ENCODE measurements at places on chromosomes 3 and 15.

GRCh38 chr3:59440285-59441028 lies 390.6 kb upstream of the CFAP20DC start:
- no peak for DNase-seq

- no peak for DNase-seq
Measured at GRCh38 chr15:80984856-80985255, 4.8 kb downstream of the MESD start.

DNA sequence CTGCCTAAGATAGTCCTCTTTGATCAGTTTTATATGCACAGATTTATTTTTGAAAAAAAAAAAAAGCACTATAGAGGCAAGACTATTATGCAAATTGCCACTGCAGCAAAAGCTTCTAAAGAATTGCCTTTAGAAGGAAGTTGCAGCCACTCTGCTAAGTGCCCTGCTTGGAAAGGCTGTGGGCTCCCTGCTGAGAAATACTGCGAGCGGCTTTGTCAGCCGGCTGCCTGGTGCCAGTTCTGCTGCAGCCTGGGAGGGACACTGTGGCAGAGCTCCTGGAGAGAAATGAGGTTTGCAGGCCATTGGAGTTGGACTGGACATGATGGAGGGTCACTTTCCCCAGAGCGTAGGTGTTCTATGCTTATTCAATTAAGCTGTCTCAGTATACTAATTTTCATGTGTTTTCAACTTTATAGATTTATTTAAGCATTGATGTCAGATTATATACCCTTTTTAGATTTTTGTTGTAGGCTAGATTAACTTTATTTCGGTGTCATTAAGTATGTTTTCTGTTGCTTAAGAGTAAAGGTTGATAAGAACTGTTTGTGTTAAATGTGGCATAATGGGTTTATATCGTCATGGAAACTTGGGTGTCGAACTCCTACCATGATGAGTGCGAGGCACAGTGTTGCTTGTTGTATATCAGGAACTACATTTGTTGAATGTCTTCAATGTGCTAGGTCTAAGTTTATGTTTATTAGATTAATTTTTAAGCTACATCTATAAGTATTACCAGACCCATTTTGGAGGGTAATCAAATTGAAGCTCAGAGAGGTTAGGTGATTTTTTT lies 6.6 kb downstream of the MAP2K5 start:
- no peak for DNase-seq

DNA sequence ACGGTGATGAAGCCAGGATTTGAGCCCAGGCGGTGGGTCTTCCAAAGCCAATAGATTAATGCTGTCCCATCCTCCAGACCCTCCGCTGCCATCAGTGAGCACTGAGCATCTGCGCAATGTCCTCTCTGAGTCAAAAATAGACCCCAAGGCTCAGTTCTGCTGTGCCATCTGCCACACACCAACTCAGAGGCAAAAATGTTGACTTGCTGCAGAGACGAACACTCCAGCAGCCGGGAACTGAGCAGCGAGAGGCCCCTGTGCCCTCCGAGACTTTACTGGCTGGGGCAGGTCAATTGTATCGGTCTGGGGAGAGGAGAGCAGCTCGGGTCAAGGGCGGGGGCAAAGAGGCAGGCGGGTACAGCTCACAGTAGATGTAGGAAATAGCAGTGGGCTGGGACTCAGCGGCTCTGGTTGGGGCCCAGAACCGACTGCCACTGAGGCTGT lies 41.5 kb upstream of the ATP2B2 start:
- no peak for DNase-seq

GRCh38 chr3:107913701-107914100 lies 177.1 kb downstream of the CD47 start:
- no peak for DNase-seq

- DNase-seq, result no peak
Measured at GRCh38 chr3:68103811-68104210, 449.4 kb upstream of the SUCLG2 start.

DNA sequence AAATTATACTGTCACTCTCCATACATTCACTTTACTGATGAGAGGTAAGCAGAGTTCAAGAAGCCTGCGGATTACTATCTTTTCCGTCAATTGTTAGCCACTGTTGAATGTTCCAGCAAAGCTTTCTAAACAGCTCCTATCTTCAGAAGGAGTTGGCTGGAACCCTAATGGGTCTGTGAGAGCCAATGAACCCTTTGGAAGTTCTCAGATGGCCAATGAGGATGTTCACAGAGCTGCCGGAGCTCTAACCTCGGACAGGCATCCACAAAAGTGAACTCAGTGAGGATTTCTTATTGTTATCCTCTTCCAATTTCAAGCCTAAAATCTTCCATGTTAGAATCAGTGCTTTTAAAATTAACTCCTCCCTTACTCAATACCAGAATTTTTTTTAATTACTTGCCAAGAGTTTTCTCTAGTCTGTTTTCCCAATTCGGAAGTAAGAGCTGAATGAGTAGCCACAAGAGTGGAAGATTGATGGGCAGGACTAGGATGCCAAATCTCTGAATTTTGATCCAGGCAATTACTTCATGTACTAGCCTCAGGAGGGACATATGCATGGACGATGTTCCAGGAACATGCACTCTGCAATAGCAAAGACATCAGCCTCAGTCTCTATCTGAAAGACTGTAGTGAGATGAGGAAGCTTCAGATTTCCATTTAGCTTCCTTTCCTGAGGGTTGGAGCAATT lies 78.1 kb downstream of the AGBL1 start:
- no peak for DNase-seq

DNA sequence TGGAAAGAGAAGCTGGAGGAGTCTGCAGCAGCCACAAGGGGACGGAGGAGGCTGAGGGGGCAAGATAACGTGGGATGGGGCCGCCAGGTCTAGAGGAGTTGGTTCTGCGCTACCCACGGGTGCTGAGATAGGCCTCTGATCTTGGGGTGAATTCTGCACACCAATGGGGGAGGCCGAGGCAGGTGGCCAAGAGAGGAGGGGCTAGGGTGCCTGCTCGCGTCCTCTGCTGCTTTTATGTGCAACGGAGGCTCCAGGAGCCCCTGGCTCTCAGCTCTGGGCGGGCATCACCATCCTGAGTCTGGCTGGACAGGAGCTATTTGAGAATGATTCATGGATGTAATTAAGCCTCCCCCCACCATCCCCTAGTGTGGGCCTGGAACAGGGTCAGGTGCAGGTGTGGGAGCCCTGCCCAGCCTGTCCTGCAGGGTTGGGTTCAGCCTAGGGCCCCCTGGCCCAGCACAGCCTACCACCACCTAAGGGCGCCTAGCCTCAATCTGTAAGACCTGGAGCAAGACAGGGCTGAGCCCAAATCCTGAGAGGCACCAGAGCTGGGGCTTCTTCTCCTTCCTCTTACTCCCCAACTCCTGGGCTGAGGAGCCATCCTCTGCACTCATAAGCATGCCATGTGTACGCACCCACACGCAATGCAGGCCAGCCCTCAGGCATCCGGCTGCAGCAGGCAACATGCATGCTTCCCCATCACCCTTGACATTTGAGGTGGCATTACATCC lies 32.3 kb upstream of the SEMA3F start:
- DNase-seq, result peak; percentile 25

DNA sequence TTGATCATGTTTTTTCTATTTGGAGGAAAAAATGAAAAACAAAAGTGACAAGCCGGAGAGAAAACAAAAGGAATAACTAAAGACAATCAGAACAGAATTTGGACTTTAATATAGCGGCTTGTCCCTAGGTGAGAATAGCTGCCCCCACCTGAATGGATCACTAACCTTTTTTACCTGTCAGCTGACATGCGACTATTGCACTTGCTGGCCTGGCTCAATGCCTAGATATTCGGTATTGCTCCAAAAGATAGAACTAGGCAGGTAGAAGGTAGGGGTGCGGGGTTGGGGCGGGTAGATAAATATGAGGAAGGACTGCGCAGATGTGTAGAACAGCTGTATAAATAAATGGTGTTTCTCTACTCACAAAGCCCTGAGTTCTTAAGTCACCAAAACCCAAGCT lies 650 bp upstream of the MORC1 start:
- no peak for DNase-seq

GRCh38 chr3:38004415-38005075 lies 14.0 kb downstream of the VILL start:
- DNase-seq, result peak; percentile 51

GRCh38 chr15:53110999-53111398 lies 320.9 kb upstream of the ONECUT1 start:
- DNase-seq, result no peak

DNA sequence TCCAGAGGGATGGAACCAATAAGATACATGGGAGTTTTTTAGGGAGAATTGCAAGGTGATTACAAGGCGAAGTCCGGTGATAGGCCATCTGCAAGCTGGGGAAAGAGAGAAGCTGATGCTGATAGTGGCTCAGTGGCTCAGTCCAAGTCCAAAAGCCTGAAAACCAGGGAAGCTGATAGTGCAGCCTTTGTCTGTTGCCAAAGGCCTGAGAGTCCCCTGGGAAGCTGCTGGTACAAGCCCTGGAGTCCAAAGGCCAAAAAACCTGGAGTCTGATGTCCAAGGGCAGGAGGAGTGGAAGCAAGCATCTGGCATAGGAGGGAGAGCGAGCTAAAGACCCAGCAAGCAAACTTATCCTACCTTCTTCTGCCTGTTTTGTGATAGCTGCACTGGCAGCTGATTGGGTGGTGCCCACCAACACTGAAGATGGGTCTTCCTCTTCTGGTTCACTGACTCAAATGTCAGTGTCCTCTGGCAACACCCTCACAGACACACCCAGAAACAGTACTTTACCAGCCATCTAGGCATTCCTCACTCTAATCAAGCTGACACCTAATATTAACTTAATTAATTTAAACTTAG lies 16.7 kb downstream of the TFG start:
- no peak for DNase-seq

- no peak for DNase-seq
Measured at GRCh38 chr3:140424726-140425125, 253.1 kb upstream of the TRIM42 start.

DNA sequence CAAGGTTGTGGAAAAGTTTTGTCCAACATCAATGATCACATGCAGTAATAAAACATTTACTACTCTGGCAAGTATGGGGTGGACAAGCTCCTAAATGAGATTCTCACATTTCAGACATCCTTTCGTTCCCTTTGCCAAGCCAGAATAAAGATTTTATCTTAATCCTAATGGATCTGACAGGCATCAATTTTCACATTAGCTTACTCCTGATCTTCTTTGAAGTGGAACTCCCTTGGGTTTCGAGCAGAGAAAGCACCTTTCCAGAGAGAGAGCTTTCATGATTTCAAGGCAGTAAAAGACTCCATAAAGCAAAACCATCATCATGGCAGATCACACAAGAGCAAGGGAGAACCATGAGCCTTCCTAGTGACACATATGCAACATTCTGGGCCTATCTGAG lies 27.3 kb upstream of the EID1 start:
- DNase-seq, result no peak

- no peak for DNase-seq
Measured at GRCh38 chr3:124774327-124774718, 44.1 kb downstream of the UMPS start.

DNA sequence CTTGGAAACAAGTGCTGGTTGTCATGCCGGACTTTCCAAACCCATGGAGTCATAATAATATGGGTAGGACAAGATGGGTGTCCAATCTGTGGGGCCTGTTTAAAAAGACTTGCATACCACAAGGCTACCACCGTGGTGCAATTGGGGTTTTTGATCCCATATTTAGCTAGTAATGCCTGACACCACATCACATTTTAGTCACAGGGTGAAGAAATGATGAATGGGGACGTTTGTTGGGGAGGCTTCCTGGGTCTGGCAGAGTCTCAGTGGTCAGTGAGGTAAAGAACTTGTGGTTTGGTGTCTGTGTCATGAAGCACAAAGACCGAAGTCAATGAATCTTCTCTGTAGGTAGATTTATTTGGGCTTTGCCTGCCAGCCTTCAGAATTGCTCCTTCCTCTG lies 31.0 kb downstream of the P3H2 start:
- peak; percentile 38 for DNase-seq

- DNase-seq, result no peak
Measured at GRCh38 chr15:52414936-52415335, 113.7 kb downstream of the MYO5A start.

DNA sequence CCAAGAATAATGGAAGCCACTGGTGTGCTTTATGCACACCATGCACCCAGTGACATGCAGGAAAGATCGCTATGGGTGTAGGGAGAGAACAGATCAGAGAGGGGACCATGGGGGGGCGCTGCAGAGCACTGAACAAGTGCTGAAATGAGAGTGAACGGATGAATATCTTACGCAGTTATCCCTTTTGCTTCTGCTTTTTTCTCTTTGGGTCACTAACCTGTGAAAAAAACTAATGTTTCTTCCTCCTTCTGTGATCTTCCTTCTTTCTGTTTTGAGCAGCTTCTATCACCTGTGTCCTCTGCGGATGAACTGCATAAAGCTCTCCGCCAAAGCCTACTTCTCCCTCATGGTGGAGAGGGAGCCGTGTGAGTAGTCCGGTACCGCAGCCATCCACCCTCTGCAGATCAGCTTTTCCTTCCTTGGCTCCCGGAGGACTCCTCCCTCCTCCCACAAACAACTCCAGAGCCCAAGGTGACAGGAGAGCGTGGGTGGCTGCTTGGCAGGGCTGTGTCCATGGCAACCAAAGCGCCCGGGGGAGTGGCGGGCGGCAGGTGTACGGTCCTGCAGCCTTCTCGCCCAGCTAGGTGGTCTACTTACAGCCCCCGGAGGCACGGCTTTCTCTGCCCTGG lies 106.2 kb downstream of the DGKG start:
- peak; percentile 63 for DNase-seq

DNA sequence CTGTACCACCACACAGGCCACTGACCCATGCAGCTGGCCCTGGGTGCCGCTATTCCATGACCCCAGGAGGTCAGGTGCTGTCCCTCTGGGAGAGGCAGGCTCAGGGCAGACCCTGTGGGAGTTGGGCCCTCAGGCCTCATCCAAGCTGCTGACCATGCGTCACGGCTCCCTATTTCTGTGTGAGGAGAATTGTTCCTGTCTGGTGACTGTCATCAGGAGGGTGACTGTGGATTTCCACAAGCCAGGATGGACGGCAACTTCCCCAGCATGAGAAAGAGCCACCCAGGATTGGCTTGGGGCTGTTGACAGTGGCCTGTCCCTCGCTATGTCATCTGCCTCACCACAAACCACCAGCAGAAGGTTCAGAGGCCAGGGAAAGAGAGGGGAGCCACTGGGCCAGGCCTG lies 41.4 kb downstream of the ZDHHC19 start:
- DNase-seq, result no peak

GRCh38 chr3:4290272-4290893 lies 12.8 kb upstream of the SETMAR start:
- DNase-seq, result peak; percentile 36

GRCh38 chr15:68217341-68217740 lies 12.2 kb downstream of the CLN6 start:
- DNase-seq, result no peak

All from GM20000 (cell line).